ENCODE measurements at places on chromosomes 3 and 15. TPM values are rescaled to one million over a fixed set of nuclear protein-coding genes. Genes with fewer than 3 reads are reported as not detected.

Gene PLA2G4D
- not detected for total RNA-seq

Gene RARRES1
- 174 TPM for total RNA-seq

Gene HDC
- not detected for total RNA-seq

Gene TMEM207
- not detected for total RNA-seq
